ENCODE measurements at places on chromosomes 13 and 19.

DNA sequence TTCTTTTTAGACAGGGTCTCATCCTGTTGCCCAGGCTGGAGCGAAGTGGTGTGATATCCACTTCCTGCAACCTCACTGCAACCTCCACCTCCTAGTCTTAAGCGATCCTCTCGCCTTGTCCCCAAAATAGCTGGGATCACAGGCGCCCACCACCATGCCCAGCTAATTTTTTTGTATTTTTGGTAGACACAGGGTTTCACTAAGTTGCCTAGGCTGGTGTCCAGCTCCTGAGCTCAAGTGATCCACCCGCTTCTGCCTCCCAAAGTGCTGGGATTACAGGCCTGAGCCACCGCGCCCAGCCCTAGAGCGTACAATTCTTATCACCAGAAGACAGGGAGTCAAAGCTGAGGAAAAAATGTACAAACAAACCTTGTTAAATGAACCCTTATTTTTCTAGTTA lies 4.5 kb upstream of the ELOF1 start:
- DNase-seq = no peak

- DNase-seq = no peak
These were observed 172.3 kb upstream of the SPRY2 start for GRCh38 chr13:80513196-80513595.

DNA sequence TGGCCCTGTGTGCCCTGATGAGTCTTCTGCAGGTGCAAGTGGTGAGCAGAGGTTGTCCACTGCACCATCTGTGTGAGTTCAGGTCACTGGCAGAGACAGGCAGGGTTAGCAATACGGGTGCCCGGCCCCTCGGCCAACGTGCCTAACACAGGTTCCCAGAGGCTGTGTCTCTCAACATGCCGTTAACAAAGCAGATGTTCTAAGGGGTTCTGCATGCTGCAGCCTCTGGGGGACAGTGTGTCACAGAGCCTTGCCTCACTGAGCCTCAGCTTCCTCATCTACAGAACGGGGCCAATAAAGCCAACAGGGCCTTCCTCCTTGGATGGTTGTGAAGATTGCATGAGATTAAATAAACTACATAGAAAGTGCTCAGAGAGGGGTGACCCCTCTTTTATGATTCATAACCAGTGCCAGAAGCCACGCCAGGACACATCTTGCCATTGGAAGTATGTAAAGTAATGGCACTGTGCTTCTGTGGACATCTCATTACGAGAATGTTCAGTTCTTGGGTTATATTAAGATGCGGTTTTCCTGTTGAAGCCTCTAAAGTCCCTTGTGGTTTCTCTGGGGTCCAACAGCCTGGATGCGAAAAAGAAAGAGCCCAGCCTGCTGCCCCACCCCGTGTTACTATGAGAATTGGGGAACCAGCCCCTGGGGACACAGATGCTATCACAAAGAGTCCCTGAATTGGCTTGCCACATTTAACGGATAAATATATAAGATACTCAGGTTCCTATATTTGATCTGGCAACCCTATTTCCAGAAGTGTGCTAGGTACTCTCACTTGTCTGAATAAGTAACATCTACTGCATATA lies 11.2 kb upstream of the ARHGEF18 start:
- DNase-seq = no peak

DNA sequence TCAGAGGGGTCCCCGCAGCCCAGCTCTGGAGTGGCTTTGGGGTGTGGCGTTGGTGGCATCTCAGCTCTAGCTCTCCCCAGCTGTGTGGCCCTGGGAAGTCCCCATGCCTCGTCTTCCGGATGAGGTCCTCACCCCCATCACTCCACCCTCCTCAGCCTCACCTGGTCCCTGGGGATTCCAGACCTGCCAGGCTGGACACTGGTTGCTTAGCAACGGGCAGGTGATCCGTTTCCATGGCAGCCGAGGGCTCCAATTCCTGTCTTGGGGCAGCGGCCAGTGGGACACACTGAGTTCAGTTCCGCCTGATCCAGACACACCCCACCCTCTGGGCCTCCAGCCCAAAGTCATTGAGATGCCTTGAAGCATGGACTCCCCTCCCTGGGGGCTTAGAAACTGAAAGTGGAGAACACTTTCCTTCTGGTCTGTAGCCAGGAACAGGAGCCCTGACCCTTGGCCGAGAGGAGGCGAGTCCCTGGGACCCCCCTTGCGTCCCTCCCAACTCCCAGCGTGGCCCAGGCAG lies 7.7 kb upstream of the MISP start:
- no peak for DNase-seq

DNA sequence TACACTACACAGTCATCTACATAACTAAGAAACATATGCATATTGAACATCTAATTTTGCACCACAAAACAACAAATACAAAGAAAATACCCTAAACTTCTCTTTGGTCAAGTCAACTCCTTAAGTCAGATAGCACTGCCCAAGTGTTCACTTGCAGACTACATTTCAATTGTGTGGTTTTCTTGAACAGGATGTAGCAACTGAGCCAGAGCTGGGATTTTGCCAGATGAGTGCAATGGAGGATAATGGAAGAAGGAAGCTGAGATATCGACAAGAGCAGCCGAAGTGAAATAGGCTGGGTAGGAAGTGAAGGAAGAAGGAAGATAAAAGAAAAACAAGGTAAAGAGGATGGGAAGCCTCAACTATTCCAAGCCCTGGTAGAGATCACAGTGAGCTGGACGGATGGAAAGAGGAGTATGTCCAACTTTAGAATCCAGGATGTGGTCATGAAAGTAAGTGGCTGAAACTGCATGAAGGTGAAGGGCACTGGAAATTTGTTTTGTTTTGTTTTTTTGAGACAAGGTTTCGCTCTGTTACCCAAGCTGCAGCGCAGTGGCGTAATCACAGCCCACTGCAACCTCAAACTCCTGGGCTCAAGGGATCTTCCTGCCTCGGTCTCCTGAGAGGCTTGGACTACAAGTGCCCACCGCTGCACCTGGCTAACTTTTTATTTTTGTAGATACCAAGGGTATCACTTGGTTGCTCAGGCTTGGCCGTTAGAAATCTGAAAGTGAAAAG lies 15.0 kb downstream of the NUFIP1 start:
- no peak for DNase-seq

DNA sequence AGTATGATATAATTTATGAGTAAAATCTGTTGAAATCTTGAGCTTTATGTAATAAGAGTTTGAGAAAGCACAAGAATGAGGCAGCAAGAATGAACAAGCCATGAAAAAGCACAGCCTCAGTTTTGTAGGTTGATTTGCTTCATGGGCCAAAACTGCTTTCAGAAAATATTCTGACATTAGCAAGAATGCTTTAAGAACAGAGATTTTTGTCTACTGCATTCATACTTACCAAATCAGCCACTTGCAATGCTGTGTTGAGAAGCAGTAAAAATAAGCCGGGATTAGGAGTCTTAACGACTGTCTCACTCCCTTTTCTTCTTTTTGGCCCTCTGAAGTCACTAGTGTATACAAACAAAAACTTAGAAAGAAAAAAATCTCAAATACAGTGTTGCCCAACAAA lies 114.5 kb downstream of the POSTN start:
- no peak for DNase-seq

GRCh38 chr19:15318241-15318691 lies 14.1 kb downstream of the BRD4 start:
- DNase-seq = no peak

GRCh38 chr13:112623051-112623711 lies 35.2 kb upstream of the TUBGCP3 start:
- DNase-seq = no peak

GRCh38 chr13:43761616-43762315 lies 25.0 kb downstream of the ENOX1 start:
- no peak for DNase-seq

DNA sequence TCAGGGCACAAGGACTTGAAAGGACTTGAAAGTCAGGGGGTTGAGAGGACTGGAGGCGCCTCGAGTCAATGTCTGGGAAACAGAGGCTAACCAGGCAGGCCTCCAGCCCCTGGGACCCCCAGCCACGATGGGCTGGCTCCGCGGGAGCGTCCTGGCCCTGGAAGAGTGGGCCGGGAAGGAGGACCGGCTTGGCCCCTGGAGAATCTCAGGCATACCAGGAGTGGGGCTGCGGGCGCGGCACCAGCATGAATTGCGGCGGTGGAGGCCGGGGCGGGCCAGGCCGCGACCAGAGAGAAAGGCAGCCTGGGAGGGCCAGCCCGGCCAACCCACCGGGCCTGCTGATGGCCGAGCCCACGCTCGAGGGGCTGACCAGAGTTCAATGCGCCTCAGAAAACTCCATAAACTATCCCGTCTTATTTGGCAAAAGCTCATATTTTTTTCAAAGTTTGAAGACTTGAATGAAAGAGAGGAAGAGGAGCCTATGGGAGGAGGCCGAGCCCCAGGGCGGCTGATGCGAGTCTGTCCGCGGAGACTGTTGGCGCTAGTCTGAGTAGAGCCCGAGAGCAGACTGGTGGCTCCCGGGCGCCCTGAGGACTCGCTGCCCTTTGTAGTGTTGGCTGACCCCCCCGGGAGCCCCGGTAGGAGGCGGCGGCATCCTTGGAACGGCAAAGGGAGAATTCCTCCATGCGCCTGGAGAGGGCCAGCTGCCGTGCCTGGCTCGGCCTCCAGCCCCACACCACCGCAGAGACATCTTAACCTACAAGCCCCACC lies 68.0 kb downstream of the MLLT1 start:
- no peak for DNase-seq

- no peak for DNase-seq
These were observed 23.3 kb downstream of the PBX4 start for GRCh38 chr19:19595171-19595701.

DNA sequence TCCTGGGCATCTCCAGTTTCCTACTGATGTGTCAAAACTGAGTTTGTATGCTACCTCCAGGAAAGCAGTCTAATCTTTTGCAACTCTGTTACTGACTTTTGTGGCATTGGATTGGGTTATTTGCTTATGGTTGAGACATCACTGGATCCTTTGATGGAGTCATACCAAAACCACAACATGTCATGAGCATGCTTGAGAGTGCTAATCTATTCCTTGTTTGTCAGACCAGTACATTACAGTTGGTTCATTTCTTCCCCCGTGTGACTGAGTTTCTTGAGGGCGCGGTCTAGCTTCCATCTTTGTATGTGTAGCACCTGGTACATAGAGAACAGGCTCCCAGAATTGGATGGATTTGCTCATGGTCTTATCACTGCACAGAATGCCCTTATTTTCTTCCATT lies 43.2 kb downstream of the SUGT1 start:
- DNase-seq = no peak

DNA sequence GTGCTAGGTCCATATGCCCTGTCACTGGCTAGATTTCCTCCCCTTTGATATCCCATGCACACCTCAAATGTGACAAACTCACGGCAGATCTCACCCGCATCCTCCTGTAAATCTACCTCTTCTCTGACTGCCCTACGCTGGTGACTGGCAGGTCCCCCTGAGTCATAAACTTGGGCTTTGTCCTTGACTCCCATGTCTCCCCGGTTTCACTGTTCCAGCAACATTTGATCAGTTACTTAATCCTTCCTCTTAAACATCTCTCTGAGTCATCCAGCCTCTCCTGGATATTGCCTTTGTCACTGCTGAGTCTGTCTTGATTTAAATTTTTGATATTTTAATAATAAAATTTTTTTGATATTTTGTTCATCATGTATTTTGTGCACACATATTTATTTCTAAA lies 26.5 kb downstream of the FAM216B start:
- no peak for DNase-seq

DNA sequence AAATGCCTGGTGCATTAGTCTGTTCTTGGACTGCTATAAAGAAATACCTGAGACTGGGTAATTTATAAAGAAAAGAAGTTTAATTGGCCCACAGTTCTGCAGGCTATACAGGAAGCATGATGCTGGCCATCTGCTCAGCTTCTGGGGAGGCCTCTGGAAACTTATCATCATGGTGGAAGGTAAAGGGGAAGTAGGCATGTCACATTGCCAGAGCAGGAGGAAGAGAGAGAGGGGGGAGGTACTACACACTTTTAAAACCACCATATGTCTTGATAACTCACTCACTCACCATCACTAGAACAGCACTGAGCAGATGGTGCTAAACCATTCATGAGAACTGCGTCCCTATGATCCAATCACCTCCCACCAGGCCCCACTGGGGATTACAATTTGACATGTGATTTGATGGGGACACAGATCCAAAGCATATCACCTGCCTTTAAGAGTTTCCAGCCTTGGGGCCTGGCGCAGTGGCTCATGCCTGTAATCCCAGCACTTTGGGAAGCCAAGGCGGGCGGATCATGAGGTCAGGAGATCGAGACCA lies 219.0 kb downstream of the KATNAL1 start:
- DNase-seq = no peak

DNA sequence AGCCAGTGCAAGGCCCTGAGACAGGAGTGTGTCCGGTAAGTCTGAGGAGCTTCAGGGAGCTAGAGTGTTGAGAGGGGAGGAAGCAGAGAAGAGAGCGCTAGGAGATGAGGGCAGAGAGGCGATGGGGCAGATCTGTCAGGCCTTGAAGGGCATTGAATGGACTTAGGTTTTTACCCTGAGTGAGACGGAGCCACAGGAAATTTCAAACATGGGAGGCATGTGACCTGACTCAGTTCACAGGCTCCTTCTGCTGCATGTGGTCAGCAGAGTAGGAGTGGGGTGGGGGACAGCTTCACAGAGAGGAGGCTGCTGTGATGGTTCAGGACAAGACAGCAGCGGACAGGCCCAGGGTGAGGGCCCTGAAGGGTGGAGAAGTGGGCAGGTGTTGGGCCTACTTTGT lies 2.5 kb upstream of the FAM98C start:
- DNase-seq = no peak

DNA sequence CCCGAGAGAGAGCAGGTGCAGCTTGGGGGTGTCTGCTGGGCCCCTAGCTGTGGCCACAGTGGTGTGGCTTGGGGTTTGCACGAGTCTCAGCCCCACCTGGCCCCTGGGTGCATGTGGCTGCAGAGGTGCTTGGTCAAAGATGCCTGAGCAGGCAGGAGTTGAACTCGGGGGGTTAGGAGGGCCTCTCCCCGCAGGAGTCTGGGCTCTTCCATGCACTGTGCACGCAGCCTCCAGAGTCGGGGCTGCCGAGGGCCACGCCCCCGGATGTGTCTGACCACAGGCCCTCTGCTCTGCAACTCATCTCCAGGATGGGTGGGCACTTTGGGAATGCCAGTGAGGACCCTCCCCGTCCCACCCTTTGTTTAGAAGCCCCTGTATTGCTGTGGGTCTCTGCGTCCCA lies 91.5 kb upstream of the MCF2L start:
- DNase-seq = no peak

DNA sequence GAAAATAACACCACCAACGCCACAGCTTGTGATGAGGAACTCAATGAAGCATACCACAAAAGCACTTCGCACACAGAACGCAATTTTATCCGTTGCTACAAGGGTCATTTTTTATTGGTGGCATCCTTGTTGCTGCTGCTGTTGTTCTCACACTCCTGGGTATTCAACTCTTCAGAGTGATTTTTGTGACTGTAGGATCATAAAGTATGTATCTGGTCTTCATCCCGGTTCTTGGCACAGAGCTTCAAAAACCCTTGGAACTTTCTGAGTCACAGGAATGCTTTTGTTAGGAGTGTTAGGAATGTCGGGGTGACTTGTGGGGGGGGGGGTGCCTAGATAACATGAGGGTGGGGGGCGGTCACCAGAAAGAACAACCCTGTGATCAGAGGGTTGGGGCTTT lies 108.4 kb downstream of the ZNF557 start:
- DNase-seq = no peak

GRCh38 chr19:16514383-16515019 lies 18.3 kb downstream of the C19orf44 start:
- no peak for DNase-seq

- DNase-seq = no peak
These were observed at the start of gene AKT2 for GRCh38 chr19:40284501-40285352. Gene AKT2 (minus strand): TSS chr19:40285345. CDS start chr19:40265267, 20,078 bp downstream.

GRCh38 chr19:51559240-51559639 lies 11.8 kb upstream of the ZNF175 start:
- no peak for DNase-seq

- DNase-seq = peak; percentile 34
These were observed at the start of gene HOMER3 for GRCh38 chr19:18940769-18941627. Gene HOMER3 (minus strand): TSS chr19:18941217. CDS start chr19:18938982, 2,235 bp downstream.
